ENCODE measurements at places on chromosomes 4 and X.

GRCh38 chr4:26356081-26356501 lies 35.3 kb downstream of the RBPJ start:
- DNase-seq: no peak

GRCh38 chrX:135345107-135345589 lies 35.9 kb downstream of the ETDC start:
- DNase-seq: no peak

- DNase-seq: no peak
Observed at GRCh38 chrX:138191998-138192397, 519.5 kb downstream of the FGF13 start.

DNA sequence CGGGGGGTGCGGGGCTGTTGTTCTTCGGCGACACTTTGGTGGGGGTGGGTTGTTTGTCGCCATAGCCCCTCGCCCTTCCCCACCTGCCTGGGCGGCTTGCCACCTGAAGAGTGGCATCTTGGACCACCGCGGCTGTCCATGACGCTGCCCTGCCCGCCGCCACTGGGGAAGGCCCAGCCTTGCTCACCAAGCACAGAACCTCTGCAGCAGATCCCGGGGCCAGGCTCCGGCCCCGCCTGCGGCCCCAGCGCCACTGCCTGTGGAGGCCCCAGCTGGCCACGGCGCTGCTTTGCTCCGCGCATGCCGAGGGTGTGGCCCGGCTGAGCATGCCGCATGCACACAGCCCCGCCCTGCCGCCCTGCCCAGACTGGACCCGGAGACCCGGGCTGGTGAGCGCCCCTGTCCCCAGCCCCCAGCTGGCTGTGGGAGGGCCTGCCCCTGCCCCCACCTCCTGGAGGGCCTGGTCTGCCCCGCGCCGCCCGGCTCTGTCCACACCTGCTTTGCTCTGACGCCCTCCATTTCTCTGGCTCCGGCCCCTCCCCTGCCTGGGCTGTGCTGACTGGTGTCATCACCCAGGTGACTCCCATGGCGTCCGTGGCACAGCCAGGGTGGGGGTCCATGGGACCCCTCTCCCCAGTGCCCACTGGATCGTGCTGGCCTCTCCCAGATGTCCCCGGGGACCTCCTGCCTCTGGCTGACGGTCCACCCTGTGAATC lies 5.3 kb downstream of the NAT8L start:
- peak; percentile 63 for DNase-seq

GRCh38 chr4:164876700-164877324 lies at the start of gene APELA:
Gene APELA, plus strand, starts transcription at chr4:164877178. Its CDS starts 154 bp downstream, at chr4:164877332.
- DNase-seq: no peak

DNA sequence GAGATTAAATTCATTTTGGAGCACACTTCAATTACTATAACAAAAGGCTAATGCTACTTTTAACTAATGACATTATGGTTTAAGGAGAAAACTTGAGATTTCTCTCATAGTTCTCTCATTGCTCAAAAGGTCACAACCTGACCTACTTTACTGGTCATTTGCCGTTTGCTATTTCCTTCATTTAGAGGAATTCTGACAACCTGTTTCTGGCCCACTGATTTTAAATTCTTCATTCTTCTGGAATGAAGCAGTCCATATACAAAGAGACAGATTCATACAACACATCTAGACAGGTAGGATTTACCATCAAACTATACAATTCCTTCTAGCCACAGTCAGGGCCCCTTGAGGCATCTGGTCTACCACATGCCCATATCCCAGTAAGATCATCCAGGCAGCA lies 14.2 kb downstream of the RNF150 start:
- DNase-seq: no peak

DNA sequence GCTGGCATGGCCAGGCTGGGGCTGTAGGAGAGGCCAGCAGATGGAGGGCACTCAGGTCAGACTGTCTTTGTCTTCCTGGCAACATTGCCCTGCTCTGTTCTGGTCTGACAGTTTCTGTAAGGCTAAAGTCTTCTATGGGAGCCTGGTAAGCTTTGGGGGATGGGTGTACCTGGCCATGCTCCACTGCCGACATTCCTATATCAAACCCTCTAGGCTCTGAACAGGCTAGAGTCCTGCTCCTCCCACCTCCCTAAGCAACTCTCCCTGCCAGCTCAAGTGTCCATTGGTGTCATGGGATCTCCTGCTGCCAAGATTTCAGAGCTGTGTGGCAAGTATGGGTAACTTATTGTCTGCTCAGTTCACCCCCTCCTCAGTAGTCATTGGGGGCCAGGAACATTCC lies 163.5 kb upstream of the UGT8 start:
- no peak for DNase-seq

- DNase-seq: no peak
Observed at GRCh38 chr4:145937971-145938611, 532 bp downstream of the ZNF827 start.

GRCh38 chr4:93835929-93836328 lies 7.4 kb downstream of the ATOH1 start:
- no peak for DNase-seq

DNA sequence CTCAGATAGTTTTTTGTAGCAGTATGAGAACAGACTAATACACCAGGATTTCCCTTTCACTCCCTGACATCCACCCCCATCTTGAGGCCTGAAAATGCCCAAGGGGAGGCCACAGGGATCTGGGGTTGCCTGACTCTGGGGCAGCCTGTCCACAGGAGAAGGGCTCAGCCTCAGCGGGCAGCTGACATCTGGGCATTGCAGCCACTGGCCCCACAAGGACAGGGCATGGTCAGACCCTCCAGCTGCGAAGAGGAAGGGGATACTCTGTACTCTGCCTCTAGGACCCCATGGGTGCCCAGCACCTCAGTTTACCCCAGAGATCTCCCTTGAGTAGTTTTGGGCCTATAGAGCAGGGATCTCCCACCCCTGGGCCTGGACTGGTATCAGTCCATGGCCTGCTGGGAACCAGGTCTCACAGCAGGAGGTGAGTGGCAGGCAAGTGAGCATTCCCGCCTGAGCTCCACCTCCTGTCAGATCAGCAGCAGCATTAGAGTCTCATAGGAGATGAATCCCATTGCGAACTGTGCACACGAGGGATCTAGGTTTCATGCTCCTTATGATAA lies 138.9 kb downstream of the HMX1 start:
- DNase-seq: no peak

DNA sequence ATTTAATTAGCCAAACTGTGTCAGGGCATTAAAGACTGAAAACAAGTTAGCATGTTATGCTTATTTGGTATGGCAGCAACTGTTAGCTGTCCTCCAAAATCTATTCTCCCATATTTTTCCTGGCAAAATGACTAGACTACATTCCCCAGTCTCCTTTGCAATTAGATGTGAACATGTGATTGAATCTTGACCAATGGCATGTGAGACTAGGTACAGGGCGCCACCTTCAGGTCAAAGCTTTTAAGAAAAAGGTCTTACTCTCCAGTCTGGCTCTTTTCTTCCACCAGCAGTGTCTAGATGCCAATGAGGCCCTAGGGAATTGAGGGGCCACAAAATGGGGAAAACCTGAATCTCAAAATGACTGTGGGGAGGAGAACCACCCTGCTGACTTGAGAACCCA lies 408.2 kb downstream of the SMARCA1 start:
- DNase-seq: no peak

- no peak for DNase-seq
Observed at GRCh38 chr4:157803421-157803820, 369.4 kb downstream of the GASK1B start.

DNA sequence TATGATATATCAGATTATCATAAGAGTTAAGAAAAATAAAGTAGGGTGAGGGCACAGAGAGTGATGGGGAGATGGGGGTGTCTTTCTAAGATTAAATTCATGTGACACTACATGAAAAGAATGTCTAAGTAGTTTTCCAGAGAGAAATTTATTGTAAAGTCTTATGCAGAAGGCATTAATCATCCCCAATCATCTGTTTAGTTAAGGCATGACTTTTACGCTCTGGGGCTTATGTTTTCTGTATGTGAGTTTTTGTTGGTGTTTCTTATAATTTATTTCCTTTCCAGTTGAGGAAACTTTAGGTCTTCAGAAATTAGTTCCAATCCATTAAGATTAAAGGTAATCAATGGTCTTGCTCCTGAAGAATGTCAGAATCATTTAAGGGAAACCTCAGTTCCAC lies 383.0 kb upstream of the GALNT7 start:
- DNase-seq: no peak

DNA sequence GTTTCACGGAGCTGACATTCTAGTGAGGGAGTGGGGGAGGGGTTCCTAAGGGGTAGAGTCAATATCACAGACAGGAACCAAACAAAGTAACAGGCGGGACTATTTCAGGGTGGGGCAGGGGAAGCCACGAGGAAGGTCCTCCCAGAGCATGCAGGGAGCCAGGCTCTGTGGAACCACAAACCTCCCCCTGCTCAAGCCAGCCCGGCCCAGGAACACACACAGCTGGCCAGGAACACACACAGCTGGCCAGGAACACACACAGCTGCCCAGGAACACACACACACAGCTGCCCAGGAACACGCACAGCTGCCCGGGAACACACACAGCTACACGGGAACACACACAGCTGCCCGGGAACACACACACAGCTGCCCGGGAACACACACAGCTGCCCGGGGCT lies 24.8 kb downstream of the EVC2 start:
- DNase-seq: peak; percentile 67

DNA sequence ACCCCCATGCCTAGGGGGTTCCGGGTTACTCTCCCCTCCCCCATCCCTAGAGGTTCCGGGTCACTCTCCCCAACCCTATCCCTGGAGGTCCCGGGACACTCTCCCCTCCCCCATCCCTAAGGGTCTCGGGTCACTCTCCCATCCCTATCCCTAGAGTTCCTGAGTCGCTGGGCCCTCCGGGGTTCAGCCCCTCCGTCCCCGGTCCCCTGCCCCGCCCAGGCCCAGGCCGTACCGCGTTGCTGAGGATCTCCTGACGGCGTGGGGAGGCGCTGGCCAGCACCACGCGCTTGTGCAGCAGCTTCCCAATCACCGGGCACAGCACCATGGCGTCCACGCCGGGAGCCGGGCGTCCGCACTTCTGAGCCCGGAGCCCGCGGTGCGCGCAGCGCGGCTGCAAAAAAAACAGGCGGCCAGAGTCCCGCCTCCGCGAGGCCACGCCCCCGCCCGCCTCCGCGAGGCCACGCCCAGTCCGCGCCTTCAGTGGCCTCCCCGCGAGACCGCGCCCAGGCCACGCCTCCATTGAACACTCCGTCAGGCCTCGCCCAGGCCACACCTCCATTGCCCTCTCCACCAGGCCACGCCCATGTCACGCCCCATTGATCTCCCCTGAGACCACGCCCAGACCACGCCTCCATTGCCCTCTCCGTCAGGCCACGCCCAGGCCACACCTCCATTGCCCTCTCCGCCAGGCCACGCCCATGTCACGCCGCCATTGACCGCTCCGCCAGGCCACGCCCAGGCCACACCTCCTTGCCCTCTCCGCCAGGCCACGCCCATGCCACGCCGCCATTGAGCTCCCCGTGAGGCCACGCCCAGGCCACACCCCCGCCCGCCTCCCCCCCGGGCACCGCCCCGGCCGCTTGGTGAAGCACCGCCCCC lies at the start of gene ASMTL:
ASMTL (minus strand) TSS at position 394 of the 879 bp plus-strand sequence; CDS start at position 325, 69 bp downstream.
- DNase-seq: peak; percentile 100

GRCh38 chr4:38504396-38504715 lies 159.6 kb upstream of the KLF3 start:
- DNase-seq: no peak

All from Right ventricle myocardium inferior (tissue), 1 donor.